Eye (tissue), 1 donor: ENCODE measurements at places on chromosomes 5 and 9.

GRCh38 chr9:126719618-126720031 lies 85.2 kb upstream of the ZBTB43 start:
- DNase-seq = peak; percentile 93

GRCh38 chr9:78479441-78479840 lies 182.5 kb downstream of the PSAT1 start:
- no peak for DNase-seq

GRCh38 chr9:114894609-114895433 lies 35.6 kb downstream of the TNFSF8 start:
- DNase-seq = peak; percentile 34

- no peak for DNase-seq
Measured at GRCh38 chr9:28045051-28045450, 471.8 kb upstream of the C9orf72 start.

GRCh38 chr5:174755106-174755505 lies 30.7 kb downstream of the MSX2 start:
- DNase-seq = no peak

- peak; percentile 86 for DNase-seq
Measured at GRCh38 chr5:11903614-11904264, 507 bp downstream of the CTNND2 start.

DNA sequence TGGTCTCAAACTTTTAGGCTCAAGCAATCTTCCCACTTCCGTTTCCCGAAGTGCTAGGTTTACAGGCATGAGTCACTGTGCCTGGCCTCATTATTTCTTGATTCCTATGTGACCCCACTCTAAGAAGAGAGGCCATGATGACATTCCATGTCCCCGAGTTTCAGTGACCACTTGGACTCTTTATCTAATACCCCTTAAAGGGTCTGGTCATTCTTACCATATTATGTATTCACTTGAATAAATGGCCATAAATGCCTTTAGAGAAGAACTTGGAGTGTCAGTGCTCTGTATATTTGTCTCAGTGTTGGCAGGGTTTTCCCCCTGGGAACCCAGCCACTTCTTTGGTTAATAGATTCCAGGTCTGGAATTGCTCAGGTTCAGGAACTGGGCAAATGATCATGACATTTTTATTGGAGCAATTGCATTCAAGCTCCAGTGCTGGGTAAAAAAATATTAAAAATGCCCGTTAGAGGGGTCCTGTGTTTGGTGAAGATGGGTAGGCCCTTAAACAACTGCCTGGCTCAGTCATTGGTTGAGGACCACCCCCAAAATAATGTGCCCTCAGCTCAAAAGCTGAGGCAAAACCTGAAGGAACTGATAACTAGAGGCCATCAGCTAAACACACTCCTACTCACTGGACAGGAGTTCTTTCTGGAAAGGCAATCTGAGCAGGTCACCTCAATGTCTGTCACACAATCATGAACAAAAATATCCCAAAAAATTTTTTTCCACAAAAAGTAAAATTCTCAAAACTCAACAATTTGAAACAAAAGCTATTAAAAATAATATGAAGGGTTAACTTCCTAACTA lies 186.6 kb upstream of the ZNF608 start:
- no peak for DNase-seq
